Activated CD8-positive, alpha-beta T cell treated with anti-CD3 and anti-CD28 coated beads for 36 hours (primary cell): ENCODE measurements at places on chromosomes 3 and 15.
A peak's percentile ranks its signal among the peaks of the same experiment; 100 is the strongest.

GRCh38 chr3:171769461-171769860, 40.8 kb downstream of the PLD1 start:
- DNase-seq, result no peak

GRCh38 chr3:101847328-101847727, 2.0 kb upstream of the NFKBIZ start:
- no peak for DNase-seq

DNA sequence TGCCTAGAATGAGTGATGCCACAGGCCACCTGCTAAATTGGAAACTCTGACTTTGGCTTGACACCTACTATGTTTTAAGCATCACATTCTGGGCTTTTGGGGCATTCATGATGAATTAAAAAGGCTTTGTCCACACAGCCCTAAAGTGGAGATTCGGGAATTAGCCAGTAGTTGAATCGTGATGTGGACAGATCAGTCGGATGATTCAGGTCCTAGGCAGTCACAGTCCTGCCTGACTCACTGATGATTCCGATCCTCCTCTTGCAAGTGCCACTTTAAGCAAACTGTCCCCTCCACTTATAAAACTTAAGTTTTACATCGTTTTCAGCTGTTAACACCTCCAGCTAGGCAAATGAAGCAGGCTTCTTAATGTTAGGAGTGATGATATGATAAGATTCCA, 75.3 kb downstream of the SYNPR start:
- DNase-seq, result no peak

DNA sequence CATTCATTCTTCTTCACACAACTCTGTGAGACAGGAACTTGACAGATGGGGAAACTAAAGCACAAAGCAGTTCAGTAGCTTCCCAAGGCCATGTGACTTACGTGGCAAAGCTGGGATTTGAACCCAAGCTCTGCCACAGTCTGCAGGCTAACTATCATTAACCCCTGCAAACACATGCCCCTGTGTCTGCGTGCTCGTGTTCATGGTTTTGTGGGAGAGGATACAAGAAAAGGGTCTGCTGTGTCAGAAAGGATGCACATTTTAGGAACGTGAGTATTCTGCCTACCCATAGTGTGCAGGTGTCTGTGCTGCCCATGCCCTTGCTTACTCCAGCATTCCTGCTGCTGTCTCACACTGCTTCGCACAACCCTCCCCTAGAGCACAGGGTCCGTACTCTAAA, 137.0 kb downstream of the CHDH start:
- DNase-seq, result no peak

- peak; percentile 35 for DNase-seq
Observed at GRCh38 chr3:89113893-89114840, 6.7 kb downstream of the EPHA3 start.

- DNase-seq, result no peak
Observed at GRCh38 chr3:124007186-124007585, 15.3 kb upstream of the ROPN1 start.

DNA sequence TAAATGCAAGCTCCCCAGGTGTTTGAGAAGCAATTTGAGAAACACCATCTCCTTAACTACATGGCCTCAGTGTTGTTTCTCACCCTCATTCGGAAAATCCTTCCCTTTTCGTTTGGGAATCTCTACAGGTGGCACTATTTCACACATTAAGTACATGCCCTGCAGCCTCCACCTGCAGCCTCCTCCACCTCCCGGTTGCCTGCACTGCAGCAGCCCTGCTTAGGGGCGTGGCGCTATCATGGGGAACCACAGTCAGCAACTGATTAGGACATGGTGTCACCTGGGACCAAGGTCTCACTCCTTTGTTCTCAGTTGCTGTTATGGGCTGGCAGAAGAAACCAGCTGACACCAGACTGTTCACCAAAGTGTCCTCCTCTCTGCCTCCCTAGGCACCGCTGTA, 11.7 kb upstream of the ZNF774 start:
- DNase-seq, result no peak
